ENCODE measurements at places on chromosomes 13 and 19.

GRCh38 chr13:53124623-53125022 is 96.0 kb downstream of the OLFM4 start:
- DNase-seq = no peak

DNA sequence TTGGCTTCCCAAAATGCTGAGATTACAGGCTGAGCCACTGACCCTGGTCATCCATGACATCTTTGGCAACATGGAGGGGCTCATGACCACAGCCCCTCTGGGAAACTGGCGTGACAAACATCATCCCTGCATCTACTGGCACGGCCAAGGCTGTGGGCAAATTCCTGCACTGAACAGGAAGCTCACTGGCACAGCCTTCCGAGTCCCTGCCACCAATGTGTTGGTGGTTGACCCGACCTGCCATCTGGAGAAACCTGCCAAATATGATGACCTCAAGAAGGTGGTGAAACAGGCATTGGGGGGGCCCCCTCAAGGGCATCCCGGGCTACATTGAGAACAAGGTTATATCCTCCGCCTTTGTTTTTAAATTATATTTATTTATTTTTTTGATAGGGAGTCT is 8.9 kb upstream of the ACP5 start:
- no peak for DNase-seq

GRCh38 chr13:80177327-80177726 is 163.6 kb downstream of the SPRY2 start:
- no peak for DNase-seq

- DNase-seq = no peak
Observed at GRCh38 chr13:107020393-107020792, 452.5 kb upstream of the ARGLU1 start.

- DNase-seq = peak; percentile 82
Observed at GRCh38 chr19:36009220-36009619, 607 bp upstream of the SYNE4 start.

- no peak for DNase-seq
Observed at GRCh38 chr13:41048640-41049039, 12.7 kb upstream of the WBP4 start.

- no peak for DNase-seq
Observed at GRCh38 chr13:46396341-46396740, 9.3 kb upstream of the RUBCNL start.

Measured in AG08395 (cell line).